CD4-positive, alpha-beta T cell treated with Interleukin-17A for 4 hours (primary cell): ENCODE measurements at places on chromosomes 12 and 14.

- DNase-seq: no peak
Observed at GRCh38 chr12:128286970-128287369, 20.0 kb downstream of the TMEM132C start.

DNA sequence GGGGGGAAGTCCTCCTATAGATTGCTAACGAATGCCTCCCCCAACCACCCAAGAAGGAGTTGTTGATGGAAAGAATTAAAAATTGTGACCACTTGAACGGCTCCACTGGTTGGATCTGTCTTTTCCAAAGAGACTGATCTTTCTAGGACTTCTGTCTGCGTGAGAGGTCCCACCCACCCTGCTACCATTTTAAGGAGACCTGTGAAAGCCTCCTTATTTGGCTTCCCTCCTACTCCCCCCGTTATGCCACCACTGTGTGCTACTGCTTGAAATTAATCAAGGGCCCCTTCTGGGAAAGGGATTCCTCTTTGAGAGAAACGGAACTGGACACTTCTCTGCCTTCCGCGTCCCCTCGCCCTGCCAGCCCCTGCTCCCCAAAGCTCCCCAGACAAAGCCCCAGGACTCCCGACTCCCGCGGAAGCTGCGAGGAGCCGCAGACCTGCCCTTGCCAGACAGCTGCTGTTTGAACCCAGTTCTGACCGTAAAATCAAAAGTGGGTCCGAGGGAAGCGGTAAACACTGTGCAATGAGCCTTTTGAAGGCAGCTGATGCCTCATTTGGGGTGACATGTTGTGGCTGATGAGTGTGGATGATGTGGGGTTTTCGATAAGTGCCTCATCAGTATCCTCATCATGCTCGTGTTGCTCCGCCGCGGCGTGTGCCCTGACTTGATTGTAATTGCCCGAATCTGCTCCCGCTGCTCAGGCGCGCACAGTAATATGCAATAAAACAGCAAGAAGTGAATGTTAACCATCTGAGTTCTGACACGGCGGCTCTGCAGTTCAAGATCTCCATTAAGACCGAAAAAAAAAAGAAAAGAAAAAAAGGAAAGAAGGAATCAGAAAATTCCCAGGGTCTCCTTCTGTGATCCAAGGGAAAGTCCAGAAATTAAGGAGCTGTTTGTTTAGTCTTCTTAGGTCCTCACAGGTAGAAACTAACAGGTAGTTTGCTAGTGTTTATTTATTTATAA, 48.2 kb downstream of the MBIP start:
- DNase-seq: no peak

DNA sequence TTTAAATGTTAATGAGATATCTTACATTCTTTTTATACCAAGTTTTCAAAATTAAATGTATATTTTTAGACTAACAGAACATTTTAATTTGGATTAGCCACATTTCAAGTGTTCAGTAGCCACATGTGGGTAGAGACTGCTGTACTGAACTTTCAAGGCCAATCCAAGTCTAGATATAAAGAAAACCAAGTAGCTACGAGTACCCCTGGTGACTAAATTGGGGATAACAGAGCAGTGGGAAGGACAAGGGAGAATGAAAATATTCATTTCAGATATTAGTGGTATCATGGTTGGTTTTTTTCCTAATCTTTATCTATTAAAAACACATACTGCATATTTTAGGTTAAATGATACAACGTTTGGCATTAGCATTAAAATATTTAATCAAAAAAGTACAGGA, 69.4 kb upstream of the RHOJ start:
- DNase-seq: no peak

DNA sequence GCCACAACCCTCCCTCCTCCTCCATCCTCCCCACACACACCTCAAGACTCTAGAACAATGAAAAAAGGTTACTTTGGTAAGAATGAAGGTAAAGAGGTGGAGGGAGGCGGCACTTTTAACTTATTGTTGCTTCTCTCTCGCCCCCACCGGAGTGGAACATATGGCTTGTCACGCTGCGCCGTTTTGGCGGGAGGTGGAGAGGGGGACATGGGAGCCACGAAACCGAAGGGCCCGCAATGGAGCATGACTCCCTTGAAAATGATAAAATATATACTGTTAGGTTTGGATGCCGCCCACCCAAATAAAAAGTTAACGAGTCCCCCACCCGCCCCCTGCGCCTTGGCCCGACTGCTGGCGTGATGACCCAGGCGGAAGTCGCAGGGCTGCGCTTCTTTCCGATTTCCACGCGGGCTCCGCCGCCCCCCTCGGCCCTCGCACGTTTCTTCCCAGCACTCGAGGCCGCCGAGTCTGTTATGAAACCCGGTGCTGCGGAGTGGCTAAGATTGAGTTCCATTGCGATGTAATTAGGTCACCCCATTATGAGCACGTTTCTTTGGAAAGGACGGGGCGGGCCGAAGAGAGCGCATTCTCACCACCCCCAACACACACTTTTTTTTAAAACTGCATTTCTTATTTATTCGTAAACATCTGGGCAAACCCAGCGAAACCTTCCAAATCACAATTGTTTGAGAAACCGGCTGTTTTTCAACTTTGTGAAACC, 1.4 kb upstream of the ZFP36L1 start:
- peak; percentile 80 for DNase-seq

DNA sequence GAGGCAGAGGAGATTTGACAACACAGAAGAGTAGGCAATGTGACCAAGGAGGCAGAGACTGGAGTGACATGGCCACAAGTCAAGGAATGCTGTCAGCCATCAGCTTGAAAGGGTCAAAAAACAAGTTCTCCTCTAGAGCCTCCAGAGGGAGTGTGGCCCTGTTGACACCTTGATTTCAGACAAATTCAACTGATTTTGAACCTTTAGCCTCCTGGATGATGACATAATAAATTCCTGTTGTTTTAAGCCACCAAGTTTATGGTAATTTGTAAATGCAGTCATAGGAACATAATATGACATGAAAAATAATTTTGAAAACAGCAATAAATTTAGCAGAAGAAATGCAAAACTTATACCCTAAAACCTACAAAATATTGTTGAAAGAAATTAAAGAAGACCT, 8.5 kb upstream of the NGDN start:
- DNase-seq: no peak

DNA sequence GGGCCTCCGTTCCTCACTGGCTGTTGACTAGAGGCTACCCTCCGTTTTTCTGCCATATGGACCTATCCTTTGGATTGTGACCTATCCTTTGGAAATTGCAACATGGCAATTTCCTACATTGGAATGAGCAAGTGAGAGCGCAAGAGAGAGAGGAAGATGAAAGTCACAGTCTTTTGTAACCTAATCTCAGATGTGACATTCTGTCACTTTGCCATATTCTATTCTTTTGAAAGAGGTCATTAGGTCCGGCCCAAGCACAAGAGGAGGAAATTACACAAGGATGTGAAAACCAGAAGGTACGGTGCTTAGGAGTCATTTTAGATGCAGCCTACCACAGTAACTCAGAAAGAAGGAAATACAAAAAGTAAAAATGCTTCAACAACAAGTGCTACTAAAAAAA, 47.3 kb upstream of the SRP54 start:
- DNase-seq: no peak

DNA sequence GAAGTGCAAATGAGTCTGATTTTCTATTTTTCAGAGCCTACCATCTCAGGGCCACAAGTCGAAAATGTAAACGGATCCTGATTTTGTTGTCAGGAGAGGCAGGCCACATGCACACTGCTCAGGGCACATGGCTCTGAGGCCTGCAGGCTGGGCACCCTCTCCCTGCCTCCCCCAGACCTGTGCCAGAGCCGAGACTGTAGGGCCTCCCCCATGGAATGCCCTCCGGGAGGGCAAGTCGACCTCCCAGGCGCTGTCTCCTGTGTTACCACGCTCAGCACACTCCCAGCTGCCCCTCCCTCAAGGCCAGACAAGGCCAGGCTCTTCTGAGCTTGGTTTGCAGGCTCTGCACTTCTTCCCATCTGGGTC, 121.7 kb downstream of the CRACR2A start:
- DNase-seq: no peak

DNA sequence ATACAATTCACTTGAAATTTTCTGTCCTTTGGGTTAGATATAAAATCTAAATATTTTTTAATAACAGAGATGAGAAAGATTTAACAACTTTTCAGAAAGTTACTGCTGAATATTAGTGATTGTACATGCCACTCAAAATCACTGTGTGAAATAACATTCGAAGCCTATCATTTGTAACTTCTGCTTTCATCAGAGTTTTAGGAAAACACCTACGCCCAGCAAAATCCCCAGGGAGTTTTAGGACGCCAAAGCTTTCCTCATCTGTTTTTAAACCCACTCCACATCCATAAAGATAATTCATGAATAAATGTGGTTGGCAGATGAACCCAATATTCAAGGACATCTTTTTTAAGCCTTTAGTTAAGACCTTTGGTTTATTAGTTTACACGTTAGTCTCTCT, 23.9 kb downstream of the TC2N start:
- no peak for DNase-seq

DNA sequence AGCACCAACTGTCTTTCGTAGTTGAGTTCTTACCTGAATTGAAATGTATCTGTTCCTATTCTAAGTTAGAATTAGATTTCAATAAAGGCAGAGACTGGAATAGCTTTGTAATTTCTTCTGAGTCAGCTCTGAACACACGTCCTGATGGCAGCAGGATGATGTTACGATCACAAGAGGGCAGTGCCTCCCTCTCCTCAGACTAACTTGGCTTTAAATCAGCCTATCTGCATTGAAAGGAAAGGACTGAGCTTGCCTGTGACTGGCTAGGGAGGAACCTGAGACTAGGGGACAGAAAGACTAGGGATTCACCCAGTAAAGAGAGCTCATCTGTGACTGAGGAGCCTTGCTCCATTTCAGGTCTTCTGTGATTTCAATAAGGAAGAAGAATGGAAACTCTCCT, 323.7 kb upstream of the OR4E1 start:
- peak; percentile 52 for DNase-seq

- DNase-seq: no peak
Observed at GRCh38 chr12:125071456-125071855, 6.2 kb downstream of the AACS start.

DNA sequence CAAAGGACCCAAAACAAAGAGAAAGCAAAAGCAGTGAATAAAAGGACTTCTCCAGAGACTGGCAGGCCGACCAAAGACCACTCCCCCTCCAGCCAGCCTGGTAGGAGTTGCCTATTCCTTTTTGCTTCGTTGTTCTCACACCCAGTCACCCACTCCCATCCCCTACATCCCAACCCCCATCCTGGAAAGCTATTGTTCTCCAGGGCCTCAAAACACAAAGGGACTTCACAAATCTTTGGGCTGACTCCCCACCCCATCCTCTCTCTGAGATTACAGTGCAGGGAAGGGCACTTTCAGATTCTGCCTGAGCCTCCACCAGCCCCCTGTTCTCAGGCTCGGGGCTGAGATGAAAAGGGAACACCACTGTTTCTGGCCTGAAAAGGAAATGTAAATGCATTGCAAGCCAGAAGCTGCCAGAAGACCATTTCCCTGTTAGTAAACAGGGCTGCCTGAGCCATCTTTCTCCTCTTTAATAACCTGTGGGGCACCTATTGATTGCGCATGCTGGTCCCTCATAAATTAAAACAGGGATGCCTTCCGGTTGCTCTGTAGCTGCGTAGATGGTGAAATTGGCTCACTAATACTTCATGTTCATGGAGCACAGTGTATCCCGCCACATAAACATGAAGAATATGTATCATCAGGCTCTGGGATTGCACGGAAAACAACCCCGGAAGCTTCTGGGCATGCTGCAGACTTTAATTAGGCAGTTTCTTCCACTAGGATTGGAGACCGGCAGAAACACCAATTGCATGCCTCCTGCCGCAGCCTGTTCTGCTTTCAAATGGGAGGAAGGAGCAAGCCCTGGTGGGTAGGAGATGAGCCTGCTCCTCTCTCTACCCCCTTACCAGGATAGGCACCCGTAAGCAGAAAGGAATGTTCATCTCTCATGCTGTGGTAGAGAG, 130.3 kb upstream of the FUT8 start:
- DNase-seq: peak; percentile 40

DNA sequence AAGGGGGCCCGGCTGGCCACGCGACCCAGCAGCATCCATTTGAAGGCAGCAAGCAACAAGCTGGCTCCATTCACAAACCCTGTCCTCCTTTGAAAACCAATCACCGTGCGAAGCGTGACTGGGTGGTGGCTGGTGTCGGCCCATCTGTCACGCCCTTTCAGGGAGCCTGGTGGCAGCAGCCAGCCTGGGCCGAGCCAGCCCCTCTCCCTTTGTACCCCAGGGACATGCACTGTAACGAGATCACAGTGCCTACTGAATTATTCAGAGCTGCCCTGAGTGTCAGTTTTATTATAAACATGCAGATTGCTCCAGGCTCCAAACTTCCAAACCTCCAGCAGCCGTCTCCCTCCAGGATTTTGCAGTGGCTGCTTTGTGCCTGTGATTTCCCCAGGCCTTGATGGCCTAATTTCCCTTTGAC, 22.3 kb upstream of the CTDSP2 start:
- no peak for DNase-seq

- DNase-seq: no peak
Observed at GRCh38 chr14:82060219-82060618, 526.6 kb upstream of the SEL1L start.

DNA sequence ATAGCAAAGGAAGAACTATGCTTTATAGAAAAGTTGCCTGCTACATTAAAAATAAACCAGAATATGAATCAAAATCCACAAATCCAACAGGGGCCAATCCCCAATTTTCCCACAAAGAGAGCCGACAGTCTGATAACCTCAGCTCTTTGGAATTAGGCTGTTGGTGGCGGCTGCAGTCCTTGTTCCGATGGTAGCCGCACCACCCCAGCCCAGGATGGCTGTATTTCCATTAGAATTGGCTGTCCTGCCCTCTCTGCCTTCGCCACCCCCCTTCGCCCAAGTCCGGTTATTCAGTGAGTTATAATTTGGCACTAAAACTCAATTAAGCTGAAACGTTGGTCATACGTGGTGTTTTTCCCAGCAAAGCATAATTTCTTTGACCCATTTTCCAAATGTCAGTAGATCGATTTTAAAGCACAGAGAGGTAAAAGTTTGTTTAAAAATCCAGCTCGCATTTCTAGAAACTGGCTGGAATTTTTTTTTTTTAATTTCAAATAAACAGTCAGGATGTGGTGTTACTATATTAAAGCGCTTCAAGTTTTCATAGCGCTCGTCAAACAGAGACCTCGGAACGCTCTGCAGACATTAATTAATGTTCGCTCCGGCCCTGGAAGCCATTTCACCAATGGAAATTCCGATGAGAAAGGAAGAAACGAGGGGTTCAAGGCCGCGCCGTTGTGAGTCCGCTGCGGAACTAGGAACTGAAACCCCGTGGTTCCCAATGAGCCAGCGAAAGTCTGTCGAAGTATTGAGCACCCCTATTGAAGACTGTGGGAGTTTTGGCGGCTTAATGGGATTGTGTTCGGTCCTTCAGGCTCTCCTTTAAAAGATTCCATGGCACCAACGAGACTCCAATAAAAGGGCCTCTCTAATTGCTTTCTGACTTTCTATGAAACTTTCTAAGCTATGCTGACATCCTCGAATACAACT, 104.8 kb upstream of the DIO3 start:
- no peak for DNase-seq

GRCh38 chr12:113929312-113929989, 36.7 kb downstream of the RBM19 start:
- no peak for DNase-seq

- no peak for DNase-seq
Observed at GRCh38 chr12:117360222-117360550, 1.2 kb downstream of the NOS1 start.

- no peak for DNase-seq
Observed at GRCh38 chr12:2364631-2365051, 311.9 kb downstream of the CACNA1C start.

GRCh38 chr14:21653331-21653885, at the start of gene OR4E2:
Gene OR4E2 (plus strand): TSS chr14:21653835. CDS start chr14:21665083, 11,248 bp downstream.
- DNase-seq: no peak
